ENCODE measurements at places on chromosomes 1 and 21. TPM values are rescaled to one million over a fixed set of nuclear protein-coding genes. Genes with fewer than 3 reads are reported as not detected.

- no peak for DNase-seq
Measured at GRCh38 chr1:171998711-171999110, 157.4 kb downstream of the DNM3 start.

The TFF2 gene
- total RNA-seq: not detected

The OR2G6 gene
- not detected for total RNA-seq

The SH3D21 gene
- 0.99 TPM for total RNA-seq

- DNase-seq: peak; percentile 12
Measured at GRCh38 chr1:211828584-211829342, 1.8 kb downstream of the LPGAT1 start.

The FCGR3A gene
- not detected for total RNA-seq

The PCP4L1 gene
- total RNA-seq: not detected

- no peak for DNase-seq
Measured at GRCh38 chr21:14846621-14847020, 218.2 kb downstream of the NRIP1 start.

The PTAFR gene
- total RNA-seq: under 0.01 TPM

DNA sequence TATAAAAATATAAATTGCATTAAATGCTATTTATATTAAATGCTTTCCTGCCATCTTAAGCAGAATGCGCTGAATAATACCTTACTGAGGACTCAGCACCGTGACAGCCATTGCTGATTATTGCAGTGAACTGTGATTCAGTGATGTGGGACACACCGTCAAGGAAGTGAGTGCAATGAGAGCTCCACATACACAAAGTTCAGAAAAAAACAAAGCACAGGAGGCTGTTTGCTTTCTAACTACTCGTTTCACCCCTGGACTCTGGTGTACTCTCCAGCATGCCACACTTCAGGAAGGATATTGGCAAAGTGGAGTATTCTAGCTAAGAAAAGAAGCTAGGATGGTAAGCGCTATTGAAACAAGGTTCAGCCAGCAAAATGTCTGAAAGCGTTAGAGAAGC lies 57.4 kb upstream of the CXADR start:
- no peak for DNase-seq

- DNase-seq: peak; percentile 19
Measured at GRCh38 chr1:47656719-47657685, 219.2 kb downstream of the FOXD2 start.

GRCh38 chr1:216456682-216457081 lies 33.4 kb upstream of the USH2A start:
- no peak for DNase-seq

- no peak for DNase-seq
Measured at GRCh38 chr21:45818904-45819285, 162.7 kb upstream of the COL6A1 start.

The KRTCAP2 gene
- total RNA-seq: 232 TPM

DNA sequence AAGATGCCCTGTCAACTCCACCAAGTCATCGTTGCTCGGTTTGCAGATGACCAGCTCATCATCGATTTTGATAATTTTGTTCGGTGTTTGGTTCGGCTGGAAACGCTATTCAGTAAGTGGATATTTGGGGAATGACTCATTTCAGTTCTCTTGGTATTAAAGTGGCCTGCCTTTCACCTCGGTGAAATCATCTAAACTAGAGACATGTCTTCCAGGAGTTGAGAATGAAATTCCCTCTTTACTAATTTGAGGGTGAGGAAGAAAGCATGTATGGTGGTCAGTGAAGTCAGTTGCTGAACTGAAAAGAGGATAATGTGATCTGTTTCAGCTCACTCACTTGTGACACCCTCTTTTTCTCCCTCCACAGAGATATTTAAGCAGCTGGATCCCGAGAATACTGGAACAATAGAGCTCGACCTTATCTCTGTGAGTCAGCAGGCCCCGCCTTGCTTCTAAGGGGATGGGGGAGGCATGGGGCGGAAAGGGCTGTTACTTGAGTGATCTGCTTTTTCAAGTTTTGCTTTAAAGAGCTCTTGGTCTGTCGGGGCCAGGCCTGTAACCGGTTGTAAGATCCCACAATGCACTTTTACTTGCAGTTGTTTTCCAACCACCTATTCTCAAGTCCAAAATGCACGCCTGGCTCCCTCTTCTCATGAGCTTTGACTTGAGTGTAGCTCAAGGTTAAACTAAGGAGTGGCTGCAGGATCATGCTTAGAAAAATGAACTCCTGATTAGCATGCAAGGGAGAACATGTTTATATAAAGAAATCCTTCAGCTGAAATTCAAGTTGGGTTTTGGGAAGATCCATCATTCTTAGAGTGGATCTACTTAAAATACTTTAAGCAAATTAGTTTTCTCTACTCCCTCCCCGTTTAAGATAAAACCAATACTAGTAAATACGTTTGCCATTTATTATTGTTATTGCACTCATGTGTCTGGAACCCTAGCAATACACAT lies 59.8 kb downstream of the CAPN2 start:
- DNase-seq: peak; percentile 25

GRCh38 chr1:107949467-107950253 lies 15.3 kb downstream of the VAV3 start:
- DNase-seq: no peak

- no peak for DNase-seq
Measured at GRCh38 chr1:192602757-192603156, 27.2 kb downstream of the RGS1 start.

GRCh38 chr1:225476538-225476988 lies 48.7 kb upstream of the LBR start:
- no peak for DNase-seq

The TEX38 gene
- under 0.01 TPM for total RNA-seq

DNA sequence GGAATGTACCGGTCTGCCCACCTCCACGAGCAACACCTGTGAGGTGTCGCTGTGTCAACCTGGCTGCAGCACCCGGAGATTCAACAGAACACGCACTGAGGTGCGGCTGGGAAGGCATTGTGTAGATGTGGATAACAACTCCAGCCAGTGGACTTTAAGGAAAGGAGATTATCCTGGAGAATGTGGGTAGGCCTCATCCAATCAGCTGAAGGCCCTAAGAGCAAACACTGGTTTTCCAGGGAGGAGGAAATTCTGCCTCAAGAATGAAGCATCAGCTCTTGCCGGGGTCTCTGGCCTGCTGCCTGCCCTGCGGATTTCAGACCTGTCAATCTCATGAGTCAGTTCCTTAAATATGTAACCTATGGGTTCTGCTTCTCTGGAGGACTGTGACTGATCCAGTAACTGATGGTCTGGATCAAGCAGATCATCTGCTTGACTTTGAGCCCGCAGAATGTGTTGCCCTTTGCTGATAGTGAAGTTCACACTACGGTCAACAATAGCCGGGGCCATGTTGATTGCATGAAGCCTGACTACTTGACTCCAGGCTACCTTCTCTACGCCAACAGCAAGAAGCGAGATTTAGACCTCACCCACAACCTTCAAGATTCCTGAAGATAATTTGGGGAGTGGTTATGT lies 15.9 kb upstream of the PRDM15 start:
- DNase-seq: peak; percentile 88

GRCh38 chr1:78143673-78144072 lies 97.9 kb downstream of the GIPC2 start:
- DNase-seq: no peak

The SYTL1 gene
- total RNA-seq: not detected

The CD164L2 gene
- total RNA-seq: not detected

The AK2 gene
- total RNA-seq: 54.6 TPM

DNA sequence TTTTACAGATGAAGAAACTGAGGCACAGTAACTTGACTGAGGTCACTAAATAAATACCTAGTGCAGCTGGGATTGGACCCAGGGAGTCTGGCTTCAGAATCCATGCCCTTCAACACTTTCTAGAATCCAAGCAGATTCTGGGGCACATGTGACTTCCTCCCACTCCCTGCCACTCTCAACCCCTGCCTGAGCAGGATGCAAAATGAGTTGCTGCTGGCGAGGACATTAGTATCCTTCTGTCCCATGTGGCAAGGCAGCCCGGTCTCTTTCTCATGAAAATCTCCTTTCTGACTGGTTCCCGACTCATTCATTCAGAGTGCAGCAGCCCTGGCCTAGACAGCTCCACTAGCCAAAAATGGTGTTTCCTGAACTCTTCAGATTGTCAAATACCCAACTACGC lies 28.4 kb downstream of the TNNT2 start:
- DNase-seq: no peak

- DNase-seq: no peak
Measured at GRCh38 chr1:235015291-235015985, 113.2 kb downstream of the TOMM20 start.

DNA sequence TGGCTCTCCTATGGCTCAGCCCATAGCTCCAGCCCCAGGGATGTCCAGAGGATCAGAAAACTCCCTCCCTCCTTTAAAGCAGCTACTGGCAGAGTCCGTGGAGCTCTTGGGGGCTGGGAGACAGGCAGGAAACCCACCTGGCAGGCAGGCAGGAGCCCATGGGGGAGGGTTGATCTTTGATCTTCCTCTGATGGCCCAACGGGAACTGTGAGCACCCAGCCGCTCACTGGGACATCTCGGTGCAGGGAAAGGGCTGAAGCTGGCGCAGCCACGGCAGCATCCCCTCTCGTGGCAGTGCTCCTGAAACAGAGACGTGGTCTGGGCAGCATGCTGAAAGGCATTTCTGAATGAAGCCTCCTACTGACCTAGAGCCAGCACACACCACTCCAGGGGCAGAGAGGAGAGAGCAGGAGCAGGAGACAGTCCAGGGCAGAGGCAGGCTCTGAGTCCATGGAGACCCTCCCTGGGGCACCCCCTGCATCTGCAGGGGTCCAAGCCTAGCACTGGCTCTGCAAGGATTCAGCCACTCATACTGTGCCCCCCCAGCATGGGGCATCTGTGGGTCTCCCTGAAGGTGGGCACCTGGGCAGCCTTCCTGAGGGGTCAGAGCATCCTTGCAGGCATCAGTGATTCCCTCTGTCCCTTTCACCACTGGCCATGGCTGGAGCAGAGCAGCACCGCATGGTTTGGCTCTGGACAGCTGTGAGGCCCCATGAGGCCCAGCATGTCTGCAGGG lies 4.9 kb upstream of the SLX9 start:
- DNase-seq: no peak

The TNFRSF8 gene
- total RNA-seq: not detected

GRCh38 chr1:180253585-180254495 lies 23.8 kb downstream of the LHX4 start:
- DNase-seq: no peak

DNA sequence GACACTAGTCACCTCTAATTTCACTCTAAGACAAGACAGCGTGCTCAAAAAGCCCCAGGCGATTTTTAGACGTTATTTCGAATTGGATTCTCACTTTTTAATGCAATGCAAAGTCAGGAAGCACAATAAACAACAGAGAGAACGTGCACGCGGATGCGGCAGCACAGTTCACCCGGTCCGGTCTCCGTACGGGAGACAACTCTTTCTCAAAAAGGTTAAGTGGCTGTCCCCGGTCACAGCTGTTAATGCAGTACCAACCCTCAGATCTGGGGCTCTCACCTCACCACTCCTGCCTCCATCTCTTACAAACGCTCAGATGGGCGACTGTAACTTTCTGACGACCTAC lies 1.2 kb downstream of the HP1BP3 start:
- DNase-seq: no peak

The FCER1G gene
- total RNA-seq: not detected

- peak; percentile 49 for DNase-seq
Measured at GRCh38 chr1:223683586-223684487, 18.3 kb upstream of the CAPN8 start.

DNA sequence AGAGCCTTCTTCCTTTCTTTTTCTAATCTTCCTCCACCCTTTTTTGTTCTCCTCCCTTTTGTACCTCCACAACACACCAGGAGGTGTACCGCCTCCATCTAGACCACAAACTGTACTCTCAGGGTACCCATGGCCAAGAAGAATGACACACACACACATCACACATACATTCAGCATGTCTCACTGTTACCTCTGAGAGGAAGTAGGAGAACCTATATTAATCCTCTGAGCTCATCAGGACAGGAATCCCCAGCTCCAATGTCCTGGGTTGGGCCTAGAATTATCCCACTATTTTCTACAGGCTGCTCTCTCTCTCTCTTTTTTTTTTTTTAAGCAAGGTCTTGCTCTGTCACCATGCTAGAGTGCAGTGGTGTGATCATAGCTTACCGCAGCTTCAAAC lies 36.7 kb downstream of the ATP2B4 start:
- peak; percentile 50 for DNase-seq

GRCh38 chr1:6653436-6654290 lies 29.0 kb downstream of the THAP3 start:
- DNase-seq: no peak

- no peak for DNase-seq
Measured at GRCh38 chr1:178743801-178744200, 18.8 kb downstream of the RALGPS2 start.

The CACNA1S gene
- total RNA-seq: not detected

- no peak for DNase-seq
Measured at GRCh38 chr1:187396226-187396625, 567.5 kb downstream of the PLA2G4A start.

The IGSF9 gene
- total RNA-seq: not detected

GRCh38 chr1:78003882-78004718 lies 639 bp upstream of the DNAJB4 start:
- DNase-seq: peak; percentile 66

GRCh38 chr1:212242288-212242984 lies 42.8 kb upstream of the PPP2R5A start:
- DNase-seq: peak; percentile 85

- peak; percentile 91 for DNase-seq
Measured at GRCh38 chr1:223712194-223712849, at the start of gene CAPN2. Gene CAPN2, plus strand, starts transcription at chr1:223712539. Its CDS starts 102 bp downstream, at chr1:223712641.

- DNase-seq: no peak
Measured at GRCh38 chr1:85569737-85570404, 10.7 kb upstream of the CCN1 start.

- DNase-seq: peak; percentile 68
Measured at GRCh38 chr1:116498789-116499628, 71.8 kb downstream of the CD58 start.

DNA sequence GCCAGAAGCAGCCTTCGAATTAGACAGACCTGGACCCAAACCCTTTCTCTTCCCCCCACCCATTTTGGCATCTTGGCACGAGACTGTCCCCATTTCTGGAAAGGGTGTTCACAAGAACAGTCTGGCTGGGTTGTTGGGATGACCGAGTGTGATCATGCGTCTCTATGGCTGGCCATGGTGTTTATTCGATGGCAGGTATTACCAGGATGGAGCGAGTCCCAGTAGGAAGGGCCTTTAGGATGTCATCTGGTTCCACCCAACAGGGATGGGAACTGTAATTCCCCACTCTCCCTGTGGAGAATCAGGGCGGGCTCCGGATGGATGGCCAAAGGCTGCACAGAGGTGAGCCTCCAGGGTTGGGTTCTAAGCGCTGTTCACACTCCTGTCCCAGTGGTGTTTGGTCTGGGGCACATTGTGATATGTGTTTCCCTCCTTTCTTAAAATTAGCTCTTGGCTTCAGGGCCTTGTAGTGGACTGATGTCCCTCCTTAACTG lies 33.4 kb upstream of the ATP5PO start:
- DNase-seq: no peak

The PAQR6 gene
- 0.60 TPM for total RNA-seq

Measured in lung microvascular endothelial cell (primary cell).